Bronchial epithelial cell (primary cell): ENCODE measurements at places on chromosomes 2 and 18. TPM values are rescaled to one million over a fixed set of nuclear protein-coding genes. Genes with fewer than 3 reads are reported as not detected.

The LRP1B gene
- under 0.01 TPM in 1 of 2 replicates, not detected in the other for total RNA-seq

The TUBB8B gene
- total RNA-seq, result not detected in 2 replicates

The CCDC148 gene
- total RNA-seq, result 0.13 and 0.26 TPM in 2 replicates

The DNER gene
- 0.51 and 1.8 TPM in 2 replicates for total RNA-seq

The ITGB6 gene
- total RNA-seq, result 21.1 and 31.5 TPM in 2 replicates
